ENCODE measurements at places on chromosomes 16 and 17.
A peak's percentile ranks its signal among the peaks of the same experiment; 100 is the strongest.

- peak; percentile 67 for DNase-seq
These were observed 60.4 kb downstream of the SLFN11 start for GRCh38 chr17:35312790-35313711.

DNA sequence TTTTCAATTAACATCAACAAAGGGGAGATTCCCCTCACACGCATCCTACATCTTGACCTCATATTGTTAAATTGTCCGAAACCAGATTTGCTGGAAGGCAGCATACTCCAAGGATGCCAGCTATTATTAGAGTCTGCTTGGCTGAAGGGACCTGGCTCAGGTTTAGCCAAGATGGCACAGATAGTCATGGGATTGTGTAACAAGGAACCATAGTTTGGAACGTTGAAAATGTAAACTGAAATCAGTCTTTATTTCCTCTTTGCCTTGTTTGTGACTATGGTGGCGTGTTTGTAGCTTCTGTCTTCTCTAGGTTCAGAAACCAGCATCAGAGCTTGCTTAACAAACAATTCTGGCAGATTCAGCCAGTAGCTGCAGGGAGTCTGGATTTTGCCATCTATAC is 5.9 kb downstream of the ARSG start:
- no peak for DNase-seq

- no peak for DNase-seq
These were observed 338.8 kb downstream of the SEC14L1 start for GRCh38 chr17:77479372-77480198.

GRCh38 chr17:81127526-81128177 is 37.7 kb upstream of the PVALEF start:
- no peak for DNase-seq

DNA sequence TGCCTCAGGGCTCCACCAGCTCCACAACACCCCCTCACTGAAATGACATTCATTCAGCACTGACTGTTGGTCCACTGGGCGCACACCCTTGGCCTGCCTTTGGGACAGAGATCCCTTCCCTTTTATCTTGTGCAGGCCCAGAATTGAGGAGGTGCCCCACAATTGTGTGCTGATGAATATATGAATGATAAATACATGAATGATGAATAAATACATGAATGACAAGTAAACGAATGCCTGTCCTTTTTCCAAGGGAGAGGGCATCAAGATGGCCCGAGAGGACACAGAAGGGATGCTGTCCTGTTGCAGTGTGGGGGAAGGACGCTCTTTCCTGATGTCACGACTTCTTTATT is 5.7 kb downstream of the CCR7 start:
- DNase-seq, result no peak

GRCh38 chr17:9268546-9268945 is 247.2 kb downstream of the NTN1 start:
- no peak for DNase-seq

DNA sequence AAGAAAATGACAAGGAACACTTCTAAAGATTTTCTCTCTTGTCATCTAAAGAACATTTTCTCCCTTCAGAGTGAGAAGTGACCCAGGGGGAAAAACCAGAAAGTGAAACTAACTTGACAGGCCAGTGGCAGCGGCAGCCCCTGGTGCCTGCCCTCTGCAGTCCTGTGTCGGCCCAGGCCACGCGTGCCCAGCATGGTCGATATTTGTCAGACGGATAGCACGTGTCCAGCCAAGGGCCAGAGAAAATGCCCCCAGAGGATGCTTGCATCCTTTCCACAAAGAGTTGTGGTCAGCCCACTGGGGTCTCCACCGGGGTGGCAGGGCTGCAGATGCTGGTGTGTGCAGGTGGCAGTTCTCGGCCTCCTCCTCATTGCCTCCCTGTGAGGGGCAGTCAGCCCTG is 176.6 kb downstream of the RAB11FIP4 start:
- no peak for DNase-seq

DNA sequence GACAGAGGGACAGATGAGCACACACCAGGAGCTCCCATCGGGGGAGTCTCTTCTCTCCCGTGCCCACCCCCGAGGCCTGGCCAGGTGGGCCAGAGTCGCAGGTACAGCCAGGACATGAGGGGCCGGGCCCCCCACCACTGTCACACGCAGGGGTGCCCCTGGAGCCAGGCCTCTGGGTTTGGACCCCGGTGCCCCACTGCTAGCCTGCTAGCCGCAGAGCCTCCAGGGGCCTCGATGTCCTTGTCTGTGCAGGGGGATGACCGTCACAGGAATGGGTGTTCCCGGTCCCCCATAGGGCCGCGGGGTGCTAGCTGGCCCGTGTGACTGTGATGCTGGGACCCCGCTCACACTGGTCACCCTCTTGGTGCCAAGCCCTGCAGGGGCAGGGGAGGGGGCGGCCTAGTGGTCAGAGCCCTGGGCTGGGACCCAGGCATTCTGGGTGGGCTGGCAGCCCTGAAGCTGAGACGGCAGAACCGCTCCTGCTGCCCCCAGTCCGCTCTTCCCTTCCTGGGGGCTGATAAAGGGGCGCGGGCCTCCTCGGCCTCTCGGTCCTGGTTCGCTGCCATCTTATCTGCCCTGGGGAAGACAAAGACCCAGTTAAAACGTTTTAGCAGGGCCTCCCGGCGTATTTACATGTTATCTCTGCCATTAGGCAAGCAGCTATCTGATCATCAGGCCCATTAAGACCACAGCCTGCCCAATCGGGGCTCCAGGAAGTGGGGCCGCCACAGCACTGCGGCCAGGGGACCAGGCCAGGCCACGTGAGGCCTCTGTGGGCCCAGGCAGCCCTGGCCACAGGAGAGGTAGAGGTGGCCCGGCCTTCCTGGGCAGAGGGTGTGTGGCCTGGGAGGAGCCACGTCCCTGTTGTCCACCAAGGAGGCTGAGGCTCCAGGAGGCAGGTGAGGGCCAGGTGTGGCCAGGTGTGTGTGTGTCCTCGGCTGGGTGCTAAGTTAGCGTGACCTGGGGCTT is 57.2 kb upstream of the ZC3H18 start:
- no peak for DNase-seq

DNA sequence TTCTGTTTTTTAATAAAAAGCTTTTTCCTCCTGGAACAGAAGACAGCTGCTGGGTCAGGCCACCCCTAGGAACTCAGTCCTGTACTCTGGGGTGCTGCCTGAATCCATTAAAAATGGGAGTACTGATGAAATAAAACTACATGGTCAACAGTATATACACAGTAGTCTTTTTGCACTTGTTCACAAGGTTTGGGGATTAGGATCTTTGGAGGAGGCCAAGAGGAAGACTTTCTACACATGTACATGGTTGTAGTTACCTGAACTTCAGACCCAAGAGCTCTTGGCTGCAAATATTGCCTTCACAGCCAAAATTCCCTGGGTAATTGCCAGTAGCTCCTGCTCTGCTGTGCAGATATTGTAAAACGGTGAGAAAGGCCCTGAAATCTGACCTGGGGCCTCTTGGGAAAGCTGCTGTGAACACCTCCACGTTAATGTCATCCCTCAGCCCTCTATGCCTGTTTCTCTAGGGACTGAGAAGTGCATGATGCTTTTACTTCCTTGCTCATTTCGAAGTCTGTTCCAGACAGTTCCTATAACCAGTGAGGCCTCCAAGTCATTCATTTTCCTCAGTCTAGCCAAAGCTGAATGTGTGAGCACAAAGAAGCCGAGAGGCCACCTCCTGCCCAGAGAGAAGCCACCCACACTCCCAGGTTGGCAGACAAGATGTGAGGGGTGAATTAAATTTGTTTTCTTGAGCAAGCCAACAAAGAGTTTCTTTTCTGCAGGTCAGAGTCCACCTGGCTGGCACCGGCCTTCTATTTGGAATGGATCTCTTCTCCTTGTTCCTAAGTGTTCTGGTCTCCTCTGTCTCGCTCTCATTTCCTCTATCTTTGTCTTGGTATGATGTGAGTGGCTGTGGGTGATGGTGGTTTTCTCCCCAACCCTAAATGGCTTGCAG is 15.9 kb downstream of the ANKRD40 start:
- no peak for DNase-seq

DNA sequence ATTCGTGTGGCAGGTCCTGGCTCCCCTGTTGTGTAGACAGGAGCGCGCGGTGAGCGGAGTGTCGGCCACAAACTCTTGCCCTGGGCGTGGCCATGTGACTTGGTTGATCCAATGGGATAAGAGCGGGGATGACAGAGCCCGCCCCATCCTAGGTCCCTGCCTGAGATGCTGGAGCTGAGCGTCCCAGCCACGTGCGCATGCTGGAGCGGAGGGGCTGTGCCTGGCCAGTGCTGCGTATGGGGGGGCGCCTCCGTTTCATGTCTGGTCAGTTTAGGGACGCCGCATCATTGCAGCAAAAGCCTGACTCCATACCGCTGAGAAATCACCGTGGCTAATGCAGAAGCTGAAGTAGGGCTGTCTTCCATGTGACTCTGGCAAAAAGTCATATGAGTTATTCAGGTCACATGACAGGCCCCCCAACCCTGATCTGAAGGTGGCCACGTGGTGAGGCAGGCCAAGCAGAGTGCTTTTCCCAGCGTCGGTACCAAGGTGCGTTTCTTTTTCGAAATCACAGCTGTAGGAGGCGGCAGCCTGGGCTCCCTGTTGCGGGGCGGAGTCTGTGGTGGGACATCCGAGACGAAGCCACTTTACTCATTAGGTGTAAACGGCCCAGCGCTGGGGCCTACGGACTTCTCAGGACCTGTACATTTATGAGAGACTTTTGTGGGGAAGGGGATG is 22.5 kb downstream of the HSBP1 start:
- DNase-seq, result no peak

DNA sequence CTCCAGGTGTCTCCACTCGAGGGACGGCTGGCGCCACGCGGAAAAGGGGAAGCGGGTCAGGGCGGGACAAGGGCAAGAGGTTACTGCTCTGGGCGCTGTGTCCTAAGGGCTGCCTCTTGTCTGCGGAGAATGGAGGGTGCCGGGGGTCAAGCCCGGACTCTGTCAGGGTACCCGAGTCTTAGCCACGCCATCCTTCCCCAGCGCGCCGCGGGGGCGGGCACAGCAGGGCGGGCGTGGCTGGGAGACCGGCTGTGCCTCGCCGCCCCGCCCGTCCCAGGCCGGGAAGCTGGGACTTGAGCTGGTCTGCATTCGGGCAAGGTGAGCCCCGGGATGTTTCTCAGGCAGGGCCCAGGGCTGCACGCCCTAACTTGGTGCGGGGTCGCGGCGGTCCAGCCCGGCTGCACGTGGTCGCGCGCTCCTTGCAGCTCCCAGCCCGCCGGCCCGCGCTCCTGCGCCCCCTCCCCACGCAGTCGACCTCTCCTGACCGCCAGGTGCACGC is 6.2 kb upstream of the ACTG1 start:
- no peak for DNase-seq

- no peak for DNase-seq
These were observed 10.3 kb upstream of the RPL38 start for GRCh38 chr17:74192950-74193781.

GRCh38 chr17:81399481-81400153 is 4.4 kb downstream of the BAHCC1 start:
- DNase-seq, result no peak
